HL-60 (cell line): ENCODE measurements at places on chromosomes 6 and 20.
A peak's percentile ranks its signal among the peaks of the same experiment; 100 is the strongest.

DNA sequence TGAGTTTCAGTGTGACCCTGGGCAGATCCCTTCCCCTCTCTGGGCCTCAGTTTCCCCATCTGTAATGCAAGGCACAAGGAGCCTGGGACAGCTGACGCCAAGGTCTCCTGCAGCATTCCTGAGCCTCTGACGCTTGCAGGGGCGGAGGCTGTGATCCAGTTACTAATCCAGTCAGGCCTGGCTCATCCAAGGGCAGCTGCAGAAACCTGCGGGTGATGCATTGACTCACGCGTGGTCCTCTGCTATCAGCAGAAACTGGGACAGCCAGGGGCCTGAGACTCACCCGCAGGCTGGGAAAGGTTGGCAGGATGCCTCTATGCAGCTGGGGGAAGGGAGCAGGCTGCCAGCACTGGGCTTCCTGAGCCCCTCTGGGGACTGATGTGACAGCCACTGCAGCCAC is 65.0 kb upstream of the SIRPA start:
- no peak for DNase-seq

GRCh38 chr6:12493446-12493845 is 203.3 kb downstream of the EDN1 start:
- no peak for DNase-seq

DNA sequence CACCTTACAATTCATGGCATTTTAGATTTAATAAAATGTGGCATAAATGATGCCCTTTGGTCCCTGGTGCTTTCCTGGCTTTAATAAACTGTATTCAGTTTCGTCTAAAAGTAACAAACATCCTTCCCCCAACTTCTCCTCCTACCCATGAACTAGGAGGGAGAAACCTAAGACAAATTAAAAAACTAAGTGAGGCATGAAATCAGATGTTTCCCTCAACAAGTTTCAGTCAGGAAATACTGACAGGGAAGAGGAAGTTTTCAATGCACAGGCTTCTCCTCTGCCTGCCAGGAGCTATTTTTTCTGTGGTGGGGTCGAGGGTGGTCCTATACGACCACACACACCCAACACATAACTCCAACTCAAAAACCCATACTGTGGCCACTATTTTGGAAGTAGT is 10.0 kb downstream of the HBS1L start:
- no peak for DNase-seq

DNA sequence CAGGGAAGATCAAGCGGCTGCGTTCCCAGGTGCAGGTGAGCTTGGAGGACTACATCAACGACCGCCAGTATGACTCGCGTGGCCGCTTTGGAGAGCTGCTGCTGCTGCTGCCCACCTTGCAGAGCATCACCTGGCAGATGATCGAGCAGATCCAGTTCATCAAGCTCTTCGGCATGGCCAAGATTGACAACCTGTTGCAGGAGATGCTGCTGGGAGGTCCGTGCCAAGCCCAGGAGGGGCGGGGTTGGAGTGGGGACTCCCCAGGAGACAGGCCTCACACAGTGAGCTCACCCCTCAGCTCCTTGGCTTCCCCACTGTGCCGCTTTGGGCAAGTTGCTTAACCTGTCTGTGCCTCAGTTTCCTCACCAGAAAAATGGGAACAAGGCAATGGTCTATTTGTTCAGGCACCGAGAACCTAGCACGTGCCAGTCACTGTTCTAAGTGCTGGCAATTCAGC is 51.6 kb upstream of the TTPAL start:
- DNase-seq = no peak

DNA sequence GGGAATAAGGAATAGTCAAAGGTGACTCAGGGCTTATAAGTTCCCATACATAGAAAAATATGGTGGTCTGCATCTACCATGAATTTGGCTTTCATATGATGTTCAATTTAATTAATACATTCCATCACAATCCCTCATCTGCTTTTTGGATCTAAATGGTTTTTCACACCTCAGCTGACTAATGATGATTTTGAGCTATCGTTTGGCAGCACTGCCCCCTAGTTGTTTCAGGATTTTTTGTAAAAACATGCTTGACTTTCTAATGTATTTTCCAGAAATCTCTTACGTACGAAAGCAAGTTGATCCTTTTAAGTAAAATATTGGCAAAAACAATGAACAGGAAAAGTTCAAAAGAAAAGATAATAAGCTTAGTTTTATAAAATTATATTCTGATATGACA is 408.6 kb upstream of the ADGRB3 start:
- DNase-seq = peak; percentile 2

- no peak for DNase-seq
Observed at GRCh38 chr20:760751-761417, 7.4 kb downstream of the SLC52A3 start.

GRCh38 chr6:137775720-137776119 is 91.3 kb upstream of the TNFAIP3 start:
- DNase-seq = no peak

- DNase-seq = no peak
Observed at GRCh38 chr6:19753826-19754225, 83.3 kb upstream of the ID4 start.

DNA sequence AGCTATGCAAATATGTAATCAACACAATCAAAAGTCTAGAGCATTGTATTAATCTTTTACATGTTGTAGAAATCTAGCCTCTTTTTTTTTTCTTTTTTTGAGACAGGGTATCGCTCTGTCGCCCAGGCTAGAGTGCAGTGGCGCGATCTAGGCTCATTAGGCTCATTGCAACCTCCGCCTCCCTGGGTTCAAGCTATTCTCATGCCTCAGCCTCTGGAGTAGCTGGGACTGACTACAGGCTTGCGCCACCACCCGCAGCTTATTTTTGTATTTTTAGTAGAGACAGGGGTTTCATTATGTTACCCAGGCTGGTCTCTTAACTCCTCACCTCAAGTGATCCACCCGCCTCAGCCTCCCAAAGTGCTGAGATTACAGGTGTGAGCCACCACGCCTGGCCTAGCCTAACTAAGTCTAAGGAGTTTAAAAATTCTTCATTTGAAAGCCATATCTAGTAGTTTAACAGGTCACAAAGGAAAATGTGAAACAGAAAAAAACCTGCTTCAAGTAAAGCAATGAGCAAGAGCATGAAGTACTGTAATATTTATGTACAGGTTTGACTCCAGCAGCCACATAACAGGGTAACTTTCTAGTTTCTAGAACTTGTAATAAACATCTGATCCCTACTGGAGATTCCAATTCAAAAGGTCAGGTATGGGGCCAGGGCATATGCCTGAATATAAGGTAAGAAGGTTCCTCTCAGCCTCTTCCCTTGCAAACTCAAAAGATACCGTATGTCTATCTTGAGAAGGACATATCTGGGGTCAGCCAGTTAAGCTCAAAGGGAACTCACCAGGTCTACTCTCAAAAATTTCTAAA is 4.4 kb downstream of the CPNE1 start:
- no peak for DNase-seq

GRCh38 chr6:75275067-75275466 is 9.5 kb downstream of the TMEM30A start:
- DNase-seq = no peak

DNA sequence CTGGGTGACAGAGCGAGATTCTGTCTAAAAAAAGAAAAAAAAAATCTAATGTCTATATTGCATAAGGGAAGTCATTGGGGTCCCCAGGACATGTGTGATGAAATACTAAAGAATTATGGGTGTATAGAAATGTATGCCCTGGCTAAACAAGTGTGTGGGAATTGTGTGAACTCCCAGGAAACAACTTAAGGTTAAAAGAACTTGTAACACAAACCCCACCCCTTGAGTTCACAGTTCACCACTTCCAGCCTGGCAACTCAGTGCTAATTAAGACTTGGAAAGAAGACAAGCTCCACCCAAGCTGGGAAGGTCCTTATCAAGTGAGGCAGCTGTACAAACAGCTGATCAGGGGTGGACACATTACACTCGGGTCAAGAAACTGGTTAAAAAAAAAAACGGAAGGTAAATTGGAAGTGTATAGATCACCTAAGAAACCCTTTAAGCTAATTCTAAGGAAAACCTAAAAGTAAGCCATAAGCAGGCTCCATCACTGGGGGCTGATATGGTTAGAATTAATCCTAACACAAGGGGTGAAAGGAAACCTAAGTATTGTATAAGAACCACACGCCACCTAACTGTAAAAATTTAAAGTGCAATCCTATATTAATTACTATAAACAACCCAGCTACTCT is 25.2 kb downstream of the HLA-A start:
- peak; percentile 22 for DNase-seq

DNA sequence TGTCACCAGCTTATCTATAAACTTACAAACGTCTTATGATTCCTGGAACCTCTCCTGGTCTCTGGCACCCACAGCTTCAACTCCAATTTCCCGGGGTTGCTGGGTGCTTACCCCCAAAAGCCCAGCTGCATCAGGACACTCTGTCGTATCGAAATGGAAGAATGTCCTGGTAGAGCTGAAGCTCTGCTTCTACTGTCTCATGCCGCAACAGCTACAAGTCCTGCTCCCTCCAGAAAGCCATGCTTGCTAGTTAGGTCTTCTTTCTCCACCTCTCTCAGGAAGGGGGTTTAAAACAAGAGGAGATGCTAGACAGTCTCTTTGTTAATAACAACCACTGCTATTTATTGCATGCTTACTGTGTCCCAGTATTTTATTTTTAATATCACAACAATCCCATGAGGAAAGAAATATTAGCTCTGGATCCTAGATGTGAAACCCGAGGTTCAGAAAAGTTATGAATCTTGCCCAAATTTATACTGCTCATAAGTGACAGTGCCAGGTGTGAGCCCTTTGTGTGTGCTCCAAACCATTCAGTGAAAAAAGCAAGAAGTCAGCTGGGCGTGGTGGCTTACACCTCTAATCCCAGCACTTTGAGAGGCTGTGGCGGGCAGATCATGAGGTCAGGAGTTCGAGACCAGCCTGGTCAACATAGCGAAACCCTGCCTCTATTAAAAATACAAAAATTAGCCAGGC is 82.3 kb upstream of the GCM1 start:
- DNase-seq = no peak
